ENCODE measurements at places on chromosomes 7 and 10.
A peak's percentile ranks its signal among the peaks of the same experiment; 100 is the strongest.

- no peak for DNase-seq
Observed at GRCh38 chr7:42351316-42351935, 114.4 kb upstream of the GLI3 start.

- no peak for DNase-seq
Observed at GRCh38 chr10:65032867-65033769, 1511.9 kb downstream of the REEP3 start.

DNA sequence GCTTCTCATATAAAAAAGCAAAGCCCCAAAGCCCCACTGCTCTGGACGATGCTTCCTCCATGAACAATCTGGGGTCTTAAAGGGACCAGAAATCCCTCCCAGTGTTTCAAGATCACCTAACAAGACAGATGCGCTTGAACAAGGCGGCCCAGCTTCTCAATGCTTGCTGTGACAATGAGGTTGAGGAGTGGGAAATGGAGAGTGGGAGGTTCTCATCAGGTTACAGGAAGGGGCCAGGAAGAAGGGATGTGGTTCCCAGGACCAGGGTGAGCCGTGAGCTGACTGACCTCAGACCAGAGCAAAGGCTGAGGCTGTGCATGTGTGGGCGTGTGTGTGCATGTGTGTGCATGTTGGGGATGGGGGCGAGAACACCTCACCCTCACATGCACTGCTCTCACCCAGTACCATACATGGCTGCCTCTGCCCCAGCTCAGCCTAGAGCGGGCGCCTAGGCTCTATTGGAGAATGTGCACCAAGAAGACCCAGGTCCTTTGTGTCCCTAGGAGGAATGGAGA is 220.8 kb upstream of the GPR26 start:
- no peak for DNase-seq

GRCh38 chr7:43758822-43759683 is 573 bp downstream of the BLVRA start:
- DNase-seq = no peak

DNA sequence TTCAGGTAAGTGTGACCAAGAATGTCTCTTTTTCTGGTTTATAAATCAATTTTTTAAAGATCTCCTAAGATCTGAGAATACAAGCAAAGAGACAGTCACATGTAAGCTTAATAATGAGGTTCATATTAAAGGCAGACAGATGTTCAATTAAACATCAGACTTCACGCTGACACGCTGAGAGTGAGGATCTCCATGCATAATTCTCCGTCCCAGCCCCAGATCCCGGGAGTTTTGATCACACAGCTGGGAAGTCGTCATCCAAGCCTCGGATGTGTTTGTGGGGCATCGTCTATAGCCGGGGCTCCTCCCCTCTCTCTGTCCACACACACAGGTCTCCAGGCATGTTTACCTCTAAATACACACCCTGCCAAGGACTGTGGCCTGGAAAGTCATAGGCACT is 223.2 kb downstream of the PTPRN2 start:
- no peak for DNase-seq

DNA sequence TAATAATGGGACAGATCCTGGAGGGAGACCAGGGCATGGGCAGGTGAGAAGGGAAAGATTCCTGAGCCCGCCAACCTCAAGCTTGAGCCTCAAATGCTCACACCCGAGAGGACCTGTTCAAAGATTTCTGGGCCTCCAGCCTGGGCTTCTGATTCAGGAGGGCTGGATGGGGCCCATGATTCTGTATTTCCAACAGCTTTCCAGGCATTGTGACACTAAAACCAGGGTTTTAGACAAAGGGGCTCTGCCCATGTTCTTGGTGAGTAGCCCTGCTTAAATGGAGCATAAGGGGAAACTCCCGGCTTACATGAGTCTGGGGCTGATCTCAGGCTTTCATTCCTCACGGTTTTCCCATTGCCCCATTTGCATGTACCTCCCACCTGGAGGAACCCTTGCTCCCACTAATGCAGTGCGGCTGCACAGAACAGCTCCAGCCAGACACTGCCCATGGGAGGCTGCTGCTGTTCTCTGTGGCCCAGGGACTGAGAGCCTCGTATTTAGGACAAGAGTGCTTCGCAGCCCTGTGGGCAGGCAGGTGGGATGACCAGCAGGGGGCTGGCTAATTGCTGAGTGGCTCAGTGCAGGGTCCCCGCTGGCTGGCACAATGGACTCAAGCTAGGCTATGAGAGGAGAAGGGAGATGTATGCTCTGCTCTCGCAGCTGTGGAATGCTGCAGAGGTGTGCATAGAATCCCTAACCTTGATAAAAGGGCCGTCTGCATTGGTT is 135.3 kb upstream of the COBL start:
- no peak for DNase-seq

GRCh38 chr7:56030340-56030739 is 20.9 kb downstream of the PSPH start:
- no peak for DNase-seq

DNA sequence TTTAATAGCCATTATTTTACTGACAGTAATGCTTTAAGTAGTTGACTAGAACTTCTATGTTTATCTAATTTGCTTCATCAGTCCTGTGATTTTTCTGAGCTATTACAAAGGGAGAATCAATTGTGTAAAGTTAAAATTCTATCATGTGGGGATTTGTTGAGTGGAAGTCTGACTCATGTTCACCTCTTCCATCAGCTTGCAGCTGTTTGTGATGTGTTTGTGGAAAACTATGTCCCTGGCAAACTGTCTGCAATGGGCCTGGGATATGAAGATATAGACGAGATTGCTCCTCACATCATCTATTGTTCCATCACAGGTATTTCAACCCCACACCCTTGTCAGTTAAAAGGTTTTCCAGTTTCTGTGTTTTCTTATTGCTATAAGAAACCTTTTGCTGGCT is 59.9 kb downstream of the SUGCT start:
- DNase-seq = no peak

GRCh38 chr7:45157286-45157652 is 322 bp upstream of the RAMP3 start:
- DNase-seq = no peak

GRCh38 chr10:5567477-5567876 is 42.7 kb downstream of the CALML3 start:
- DNase-seq = no peak

DNA sequence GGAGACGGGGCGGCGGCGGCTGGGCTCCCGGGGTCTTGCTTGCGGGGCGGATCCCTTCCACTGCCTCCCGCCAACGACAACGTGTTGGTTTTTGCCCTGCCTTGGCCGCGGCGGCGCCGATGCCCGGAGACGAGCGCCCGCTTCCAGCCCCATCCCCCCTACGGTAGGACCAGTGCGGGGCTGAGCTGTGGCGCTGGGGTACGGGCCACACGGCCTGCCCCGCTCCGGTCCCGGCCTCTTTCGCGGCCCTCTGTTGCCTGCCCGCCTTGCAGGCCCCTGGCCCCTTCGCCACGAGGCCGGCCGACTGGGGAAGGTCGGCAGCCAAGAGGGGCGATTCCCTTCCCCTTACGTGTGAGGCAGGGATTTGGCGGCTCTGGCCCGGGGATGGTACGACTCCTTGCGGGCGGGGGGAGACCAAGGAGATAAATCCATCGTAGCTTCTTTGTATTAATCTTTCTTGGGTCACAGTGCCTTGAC is 488 bp downstream of the EIF4H start:
- DNase-seq = peak; percentile 20

DNA sequence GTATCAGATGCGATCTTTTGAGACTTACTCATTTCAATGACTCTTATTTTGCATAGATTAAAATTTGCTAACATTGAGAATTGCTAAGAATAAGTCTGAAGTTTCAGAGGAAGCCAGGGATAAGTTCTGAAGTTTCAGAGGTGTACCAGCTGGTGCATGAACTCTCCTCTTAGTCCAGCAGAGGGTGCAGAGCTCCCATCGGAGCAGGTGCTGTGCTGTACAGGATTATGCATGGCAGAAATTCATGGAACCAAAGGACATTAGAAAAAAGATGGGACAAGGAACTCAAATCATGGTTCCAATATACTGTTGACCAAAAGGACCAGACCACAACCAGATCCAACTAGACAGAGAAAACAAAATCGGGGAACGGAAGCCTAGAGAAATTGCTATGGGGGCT is 41.9 kb downstream of the MGAM2 start:
- DNase-seq = no peak

DNA sequence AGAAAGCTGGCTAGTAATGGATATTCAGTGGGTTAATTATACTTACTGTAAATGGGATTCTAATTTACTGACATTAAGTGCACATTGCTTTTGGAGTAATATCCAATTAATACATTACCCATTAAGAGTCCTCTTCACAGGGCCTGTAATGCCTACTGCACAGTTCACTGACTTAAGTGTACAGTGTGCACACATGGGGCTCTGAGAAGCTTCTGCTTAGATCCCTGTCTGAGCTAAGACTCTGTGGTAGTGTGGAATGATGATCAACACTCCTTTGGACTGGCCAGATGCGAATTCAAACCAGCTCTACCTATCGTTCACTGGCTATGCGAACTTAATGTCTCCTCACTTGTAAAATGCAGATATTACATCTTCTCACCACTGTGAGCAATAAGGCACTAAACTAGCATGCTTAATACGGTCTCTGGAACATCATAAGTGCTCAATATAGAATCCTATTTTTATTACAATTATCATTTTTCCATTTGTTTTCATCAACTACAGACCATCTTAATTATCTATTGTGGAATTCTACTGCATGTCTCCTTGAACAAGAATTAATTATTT is 53.8 kb upstream of the SEC61G start:
- no peak for DNase-seq
